ENCODE measurements at places on chromosomes 12 and 14.

DNA sequence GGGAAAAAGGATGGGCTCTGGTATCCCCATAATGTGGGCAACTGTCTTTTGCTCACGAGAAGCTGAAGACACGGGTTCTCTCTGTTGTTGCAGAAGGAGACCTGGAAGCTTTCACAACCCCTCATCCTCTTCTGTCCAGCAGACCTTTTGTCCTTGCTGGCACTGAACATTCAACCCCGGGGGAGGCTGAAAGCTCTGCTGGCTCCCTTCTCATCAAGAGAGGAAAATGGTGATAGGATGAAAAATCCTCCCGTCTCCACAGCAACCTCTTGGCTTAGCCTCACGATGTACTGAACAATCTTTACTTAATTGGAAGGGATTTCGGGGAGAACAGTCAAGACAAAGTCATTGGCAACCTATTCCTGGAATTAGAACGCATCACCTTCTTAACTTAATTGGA, 39.0 kb downstream of the ELK3 start:
- no peak for DNase-seq

GRCh38 chr12:112153181-112153892, 28.0 kb downstream of the TRAFD1 start:
- no peak for DNase-seq

GRCh38 chr12:107529991-107530390, 155.6 kb upstream of the PWP1 start:
- no peak for DNase-seq

DNA sequence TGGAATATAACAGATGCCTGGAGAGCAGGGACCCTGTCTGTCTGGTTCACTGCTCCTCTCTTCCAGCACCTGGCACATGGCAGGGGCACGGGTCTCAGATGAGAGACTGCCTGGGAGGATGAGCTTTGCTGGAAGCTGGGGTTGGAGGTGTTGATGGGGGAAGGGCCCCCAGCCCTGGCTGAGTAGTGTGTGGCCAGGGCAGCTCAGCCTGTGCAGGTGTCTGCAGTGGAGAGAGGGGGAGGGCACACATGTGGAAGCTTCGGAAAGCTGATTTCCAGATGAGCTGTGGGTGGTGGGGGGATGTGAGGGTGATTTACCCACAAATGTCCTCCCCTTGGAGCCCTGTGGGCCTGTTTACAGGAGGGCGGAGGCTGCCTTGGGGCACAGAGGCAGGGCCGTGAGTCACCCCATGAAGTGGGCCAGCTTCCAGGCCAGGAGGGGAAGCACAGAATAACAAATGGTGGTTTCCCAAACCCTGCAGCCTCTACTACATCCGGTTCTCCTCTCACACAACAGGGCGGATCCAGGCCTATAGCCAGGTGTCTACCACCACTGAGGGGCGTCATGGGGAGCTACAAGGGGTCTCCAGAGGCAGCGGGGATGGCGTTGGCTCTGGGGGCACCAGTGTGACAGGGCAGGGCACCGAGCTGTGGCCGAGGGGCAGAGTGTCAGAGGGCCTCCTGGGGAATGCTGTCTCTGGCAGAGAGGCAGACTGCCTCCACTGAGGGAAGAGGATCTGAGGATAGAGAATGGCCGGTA, 11.0 kb downstream of the KRT7 start:
- no peak for DNase-seq

GRCh38 chr12:20415028-20415427, 46.7 kb downstream of the PDE3A start:
- DNase-seq: no peak

GRCh38 chr12:119666226-119666795, 1.6 kb upstream of the PRKAB1 start:
- no peak for DNase-seq

- DNase-seq: no peak
Observed at GRCh38 chr14:30312214-30312613, 246.7 kb upstream of the G2E3 start.

DNA sequence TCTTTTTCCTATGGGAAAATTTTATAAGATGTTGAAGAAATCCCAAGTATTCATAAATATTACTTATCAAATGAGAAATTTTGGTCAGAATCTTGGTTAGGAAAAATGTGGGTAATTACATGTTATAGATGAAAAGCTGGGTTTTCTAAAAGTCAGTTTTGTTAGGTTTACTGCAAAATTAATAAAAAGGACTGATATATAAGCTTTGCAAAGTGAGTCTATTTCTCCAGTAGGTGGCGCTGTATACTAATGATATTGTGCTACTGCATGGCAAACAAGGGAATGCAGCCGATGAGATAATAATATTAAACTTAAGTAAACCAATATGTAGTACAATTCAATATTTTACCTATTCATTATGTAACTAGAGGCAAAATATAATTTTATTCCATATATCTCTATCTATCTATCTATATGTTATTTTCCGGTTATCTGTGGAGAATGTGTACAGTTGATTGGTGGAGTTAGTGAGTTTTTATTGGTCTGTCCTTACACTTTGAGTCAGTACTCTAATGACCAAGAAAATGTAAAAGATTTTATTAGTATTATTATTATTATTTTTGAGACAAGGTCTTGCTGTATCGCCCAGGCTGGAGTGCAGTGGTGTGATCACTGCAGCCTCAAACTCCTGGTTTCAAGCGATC, 32.9 kb downstream of the MIPOL1 start:
- DNase-seq: no peak

DNA sequence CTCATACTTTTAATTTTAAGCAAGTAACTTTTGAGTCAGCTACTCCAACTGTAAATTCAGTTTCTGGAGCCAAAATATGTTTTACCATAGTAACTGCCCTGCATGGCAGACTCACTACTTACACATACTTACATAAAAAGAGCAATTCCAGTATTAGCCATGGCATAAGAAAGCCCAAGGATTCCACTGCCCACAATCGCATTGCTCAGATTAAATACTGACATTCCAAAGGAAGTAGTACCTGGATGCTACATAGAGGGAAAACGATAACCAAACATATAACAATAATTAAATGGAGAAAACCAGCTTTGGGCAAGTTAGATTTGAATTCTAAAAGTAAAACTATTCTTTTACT, 2.2 kb downstream of the SLC38A2 start:
- no peak for DNase-seq

- no peak for DNase-seq
Observed at GRCh38 chr12:49643135-49643534, 19.8 kb downstream of the PRPF40B start.

DNA sequence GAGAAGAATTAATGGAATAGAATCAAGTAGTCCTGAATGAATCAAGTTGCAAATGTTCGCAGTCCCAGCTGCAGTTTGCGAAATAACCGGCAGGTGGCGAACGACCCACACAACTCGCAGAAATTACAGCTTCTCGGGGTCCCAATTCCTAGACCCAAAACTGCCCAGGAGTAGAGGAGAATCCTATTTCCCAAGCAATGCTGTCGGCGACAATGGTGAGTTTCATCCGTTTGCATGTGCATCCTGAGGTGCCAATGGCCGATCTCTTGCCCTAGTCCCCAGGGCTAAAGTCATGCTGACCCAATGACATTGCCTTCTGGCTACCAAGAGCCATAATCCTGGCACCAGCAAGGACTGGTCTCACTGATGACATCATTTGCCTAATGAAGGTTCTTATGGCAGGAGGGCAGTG, 8.5 kb upstream of the ASCL1 start:
- no peak for DNase-seq

DNA sequence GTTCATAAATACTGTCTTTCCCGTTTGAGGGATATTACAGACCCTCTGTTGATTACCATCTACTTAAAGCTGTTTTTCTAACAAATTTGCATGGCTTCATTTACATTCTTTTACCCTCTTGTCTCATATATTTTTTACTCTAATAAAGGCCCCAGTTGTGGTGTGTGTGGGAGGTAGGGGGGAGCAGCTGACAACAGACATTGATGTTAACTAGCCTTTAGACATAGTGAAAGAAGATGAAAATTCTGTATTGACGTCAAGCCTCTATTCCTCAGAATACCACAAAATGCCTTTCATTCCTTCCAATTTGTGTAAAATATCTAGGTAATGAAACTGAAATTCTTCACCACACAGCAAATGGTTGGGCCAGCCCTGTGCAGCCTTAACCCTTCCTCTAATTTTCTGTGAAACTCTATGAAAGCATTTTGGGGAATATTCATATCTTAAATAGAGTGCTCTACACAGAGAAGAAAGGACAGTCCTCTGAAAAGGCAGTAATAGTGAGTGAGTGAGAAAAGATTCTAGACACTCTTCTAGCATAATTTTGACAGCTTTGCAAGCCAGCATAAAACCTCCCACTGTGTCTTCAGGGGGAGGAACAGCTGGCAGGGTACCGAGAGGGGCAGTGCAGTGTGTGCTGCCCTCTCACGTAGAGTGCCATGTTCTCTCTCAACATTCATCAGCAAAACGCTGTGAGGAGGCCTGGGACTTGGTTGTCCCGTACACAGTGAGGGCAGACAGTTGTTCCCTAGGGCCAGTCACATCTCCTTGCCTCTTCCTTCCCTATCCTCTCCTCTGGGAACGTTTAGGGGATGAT, 20.1 kb upstream of the CERS5 start:
- no peak for DNase-seq

Data from H1 (cell line).